Transverse colon (tissue), 4 donors: ENCODE measurements at places on chromosomes 13 and 19.

DNA sequence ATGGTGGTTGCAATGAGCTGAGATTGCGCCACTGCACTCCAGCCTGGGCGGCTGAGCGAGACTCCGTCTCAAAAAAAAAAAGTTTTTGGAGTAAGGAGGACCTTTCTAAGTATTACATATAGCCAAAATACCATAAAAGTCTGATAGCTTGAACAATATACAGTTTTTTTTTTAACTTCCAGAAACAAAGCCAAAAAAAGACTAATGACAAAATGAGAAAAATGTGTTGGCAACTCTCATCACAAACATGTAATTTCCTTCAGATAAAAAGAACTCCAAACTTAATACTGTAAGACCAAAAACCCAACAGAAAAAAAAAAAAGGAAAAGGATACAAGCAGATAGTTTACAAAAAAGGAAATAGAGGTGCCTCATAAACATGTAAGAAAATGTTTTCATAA lies 68.2 kb upstream of the MED4 start:
- H3K36me3 ChIP-seq = no peaks in the 10 kb centered on the region
- H3K4me1 ChIP-seq = peaks cover 8% of the 10 kb centered on the region
- no peak overlapping the region for H3K27ac ChIP-seq

DNA sequence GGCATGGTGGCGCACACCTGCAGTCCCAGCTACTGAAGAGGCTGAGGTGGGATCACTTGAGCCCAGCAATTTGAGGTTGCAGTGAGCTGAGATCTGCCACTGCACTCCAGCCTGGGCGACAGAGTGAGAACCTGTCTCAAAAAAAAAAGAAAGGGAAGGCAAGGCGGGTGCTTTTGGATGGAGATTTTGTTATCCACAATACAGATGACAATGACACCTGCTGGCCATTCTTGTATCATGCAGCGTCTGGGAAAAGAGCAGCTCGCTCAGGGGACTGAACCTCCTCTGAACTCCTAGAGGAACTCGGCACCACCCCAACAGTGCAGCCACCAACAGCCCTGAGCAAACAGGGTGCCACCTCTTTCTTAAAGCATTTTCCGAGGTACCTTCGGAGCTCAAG lies 22.8 kb downstream of the HAUS8 start:
- DNase-seq = peak; percentile 64
- no peaks in the 10 kb centered on the region for H3K4me1 ChIP-seq
- H3K27me3 ChIP-seq = no peaks in the 10 kb centered on the region
- H3K4me3 ChIP-seq = no peak overlapping the region
- no peaks in the 10 kb centered on the region for H3K36me3 ChIP-seq

DNA sequence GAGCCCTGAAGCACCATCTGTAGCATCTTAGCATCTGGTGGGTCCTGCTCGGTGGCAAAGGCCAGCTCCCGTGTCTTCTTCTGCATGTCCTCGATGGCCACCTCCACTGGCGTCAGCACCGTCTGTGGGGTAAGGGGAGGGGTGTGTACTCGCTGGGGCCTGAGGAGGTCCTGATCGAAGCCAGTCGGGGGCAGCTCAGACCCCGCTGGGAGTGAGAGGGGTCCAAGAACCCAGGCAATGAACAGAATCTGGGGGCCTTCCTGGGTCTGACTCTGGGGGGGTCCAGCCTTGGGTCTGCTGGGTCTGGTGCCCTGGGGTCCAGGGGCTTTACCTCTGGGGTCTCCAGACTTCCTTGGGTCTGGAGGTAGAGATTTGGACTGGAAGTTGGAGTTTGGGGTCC lies 3.6 kb upstream of the KANK2 start:
- peak overlapping the region; percentile 88 for H3K27ac ChIP-seq
- no peak for DNase-seq
- H3K36me3 ChIP-seq = no peaks in the 10 kb centered on the region
- no peaks in the 10 kb centered on the region for H3K27me3 ChIP-seq
- peaks cover 6% of the 10 kb centered on the region for H3K4me1 ChIP-seq
- H3K4me3 ChIP-seq = no peak overlapping the region

DNA sequence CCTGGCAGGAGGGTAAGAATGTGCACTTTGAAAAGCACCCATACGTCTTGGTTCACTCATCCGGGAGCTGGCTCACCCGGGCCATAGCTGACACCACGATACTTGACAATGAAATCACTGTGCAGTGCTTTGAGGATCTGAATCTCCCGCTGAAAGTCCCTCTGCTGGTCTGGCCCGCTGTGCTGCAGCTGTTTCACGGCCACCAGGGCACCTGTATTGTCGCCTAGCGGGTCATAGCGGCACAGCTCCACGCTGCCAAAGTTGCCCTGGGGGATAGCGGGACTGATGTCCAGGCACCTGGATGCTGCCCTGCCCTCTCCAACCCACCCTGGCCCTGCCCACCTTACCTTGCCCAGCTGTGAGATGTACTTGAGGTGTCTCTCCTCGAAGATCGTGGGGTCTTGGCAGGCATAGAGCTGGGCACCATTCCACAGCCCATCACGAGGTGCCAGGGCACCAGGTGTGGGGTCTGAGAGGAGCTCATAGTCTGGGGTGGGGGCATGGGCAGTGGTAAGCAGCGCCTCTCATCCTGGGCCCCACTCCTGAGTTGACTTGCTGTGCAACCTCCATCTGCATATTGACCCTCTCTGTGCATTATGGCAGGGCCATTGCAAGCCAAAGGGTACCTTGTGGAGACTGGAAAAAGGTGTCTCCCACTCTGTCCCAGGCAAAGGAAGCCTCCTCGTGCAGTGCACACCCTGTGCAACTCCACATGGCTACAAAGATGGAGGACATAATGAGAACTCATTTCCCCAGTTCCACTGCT lies 11.3 kb upstream of the INSL3 start:
- peaks cover 16% of the 10 kb centered on the region for H3K4me1 ChIP-seq
- no peak for DNase-seq
- no peaks in the 10 kb centered on the region for H3K36me3 ChIP-seq
- no peak overlapping the region for H3K27ac ChIP-seq

DNA sequence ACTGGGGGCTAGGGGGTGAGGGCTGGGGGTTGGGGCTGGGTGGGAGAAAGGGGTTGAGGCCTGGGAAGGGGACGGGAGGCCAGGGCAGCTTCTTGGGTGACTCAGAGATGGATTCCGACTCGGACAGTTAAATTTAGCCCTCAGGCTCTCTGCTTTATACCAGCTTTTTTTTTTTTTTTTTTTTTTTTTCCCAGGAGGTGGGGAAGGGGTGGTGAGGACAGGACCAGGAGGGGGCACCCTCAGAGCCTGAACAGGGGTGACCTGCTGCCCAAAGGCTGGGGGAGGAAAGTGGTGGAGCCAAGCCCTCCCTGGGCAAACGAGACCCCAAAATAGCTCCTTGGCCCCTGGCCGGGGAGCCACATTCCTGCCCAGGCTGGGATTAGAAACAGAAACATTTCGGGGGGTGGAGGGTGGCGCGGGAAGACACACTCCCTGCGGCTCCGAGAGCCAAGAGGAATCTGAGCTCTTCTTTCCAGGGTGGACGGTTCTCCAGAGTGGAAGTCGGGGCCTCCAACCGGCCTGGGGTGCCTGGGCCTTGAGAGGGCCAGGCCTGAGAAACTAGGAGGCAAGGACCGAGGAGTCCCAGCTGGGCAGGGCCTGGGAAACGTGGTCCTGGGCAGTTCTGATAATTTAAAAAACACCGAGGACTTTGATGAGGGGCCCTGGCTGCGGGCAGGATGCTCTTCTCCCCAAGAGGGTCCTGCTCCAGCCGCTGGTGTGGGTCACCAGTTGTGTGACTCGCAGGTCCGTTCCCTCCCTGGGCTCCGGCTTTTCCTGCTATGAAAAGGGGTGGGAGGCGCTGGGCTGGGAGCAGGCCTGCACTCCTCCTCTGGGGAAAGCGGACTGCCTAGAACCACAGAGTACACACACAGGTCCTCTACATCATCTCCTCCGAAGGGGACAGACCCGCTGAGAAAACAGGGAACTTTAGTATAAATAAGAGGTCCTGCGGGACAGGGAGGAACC lies 813 bp upstream of the DMPK start:
- H3K4me3 ChIP-seq = peak overlapping the region; percentile 53
- no peaks in the 10 kb centered on the region for H3K36me3 ChIP-seq
- peak; percentile 52 for DNase-seq
- peaks cover 45% of the 10 kb centered on the region for H3K4me1 ChIP-seq
- H3K27me3 ChIP-seq = no peaks in the 10 kb centered on the region

DNA sequence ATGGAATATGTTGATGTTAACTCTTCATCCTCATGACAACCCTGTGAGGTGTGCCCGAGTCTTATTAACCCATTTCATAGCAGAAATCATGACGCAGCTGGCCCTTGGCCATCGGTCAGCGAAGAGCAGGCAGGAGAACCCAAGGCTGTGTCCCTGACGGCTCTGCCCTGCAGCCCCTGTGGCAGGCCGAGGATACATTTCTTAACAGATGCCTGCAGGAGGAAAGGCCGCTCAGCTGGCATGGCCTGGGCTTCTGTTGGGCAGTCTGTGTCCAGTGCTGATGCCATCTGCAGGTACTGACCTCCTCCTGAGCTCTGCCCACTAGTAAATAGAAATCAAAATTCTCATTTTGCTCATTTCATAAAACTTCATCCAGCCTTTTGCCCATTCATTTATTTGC lies 35.4 kb upstream of the MCF2L start:
- DNase-seq = no peak
- no peak overlapping the region for H3K27ac ChIP-seq
- H3K4me1 ChIP-seq = peaks cover 19% of the 10 kb centered on the region
